Frontal cortex (tissue), 4 donors: ENCODE measurements at places on chromosomes 6 and 20. TPM values are rescaled to one million over a fixed set of nuclear protein-coding genes. Genes with fewer than 3 reads are reported as not detected.

The KCNB1 gene
- 5.7 TPM for total RNA-seq

DNA sequence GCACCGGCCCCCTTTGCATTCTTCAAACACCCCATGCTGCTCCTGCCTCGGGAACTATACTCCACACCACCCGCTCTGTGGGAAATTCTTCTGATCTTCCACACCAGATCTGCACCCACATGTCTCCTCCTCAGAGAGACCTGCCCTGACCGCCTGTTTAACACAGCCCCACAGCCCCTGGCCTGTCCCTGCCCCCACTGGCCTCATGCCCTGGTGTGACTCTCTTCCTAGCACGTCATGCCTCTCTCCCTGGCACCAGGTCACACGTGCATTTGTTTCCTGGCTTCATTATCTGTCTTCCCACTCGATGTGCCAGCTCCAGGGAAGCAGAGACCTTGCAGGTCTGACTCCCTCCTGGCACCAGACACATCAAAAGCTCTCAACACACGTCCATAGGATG lies 79.6 kb downstream of the ANKRD60 start:
- no peak for DNase-seq

DNA sequence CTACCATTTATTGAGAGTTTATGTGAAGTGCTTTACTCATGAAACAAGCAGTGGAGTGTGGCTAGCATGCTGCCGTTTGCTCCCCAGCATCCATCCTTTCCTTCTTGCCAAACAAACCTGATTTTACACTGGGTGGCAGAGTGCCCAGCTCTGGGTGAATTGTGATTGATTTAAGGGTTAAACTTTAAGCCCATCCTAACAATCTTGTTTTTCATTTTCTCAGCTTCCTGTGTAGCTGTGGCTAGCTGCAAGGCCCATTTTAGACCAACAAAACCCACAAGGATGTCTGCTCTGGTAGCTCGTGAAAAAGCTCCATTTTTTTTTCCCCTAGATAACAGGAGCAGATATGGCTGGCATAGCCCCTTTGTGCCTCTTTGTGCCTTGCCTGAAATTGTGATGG lies 77.7 kb upstream of the KCNG1 start:
- no peak for DNase-seq

DNA sequence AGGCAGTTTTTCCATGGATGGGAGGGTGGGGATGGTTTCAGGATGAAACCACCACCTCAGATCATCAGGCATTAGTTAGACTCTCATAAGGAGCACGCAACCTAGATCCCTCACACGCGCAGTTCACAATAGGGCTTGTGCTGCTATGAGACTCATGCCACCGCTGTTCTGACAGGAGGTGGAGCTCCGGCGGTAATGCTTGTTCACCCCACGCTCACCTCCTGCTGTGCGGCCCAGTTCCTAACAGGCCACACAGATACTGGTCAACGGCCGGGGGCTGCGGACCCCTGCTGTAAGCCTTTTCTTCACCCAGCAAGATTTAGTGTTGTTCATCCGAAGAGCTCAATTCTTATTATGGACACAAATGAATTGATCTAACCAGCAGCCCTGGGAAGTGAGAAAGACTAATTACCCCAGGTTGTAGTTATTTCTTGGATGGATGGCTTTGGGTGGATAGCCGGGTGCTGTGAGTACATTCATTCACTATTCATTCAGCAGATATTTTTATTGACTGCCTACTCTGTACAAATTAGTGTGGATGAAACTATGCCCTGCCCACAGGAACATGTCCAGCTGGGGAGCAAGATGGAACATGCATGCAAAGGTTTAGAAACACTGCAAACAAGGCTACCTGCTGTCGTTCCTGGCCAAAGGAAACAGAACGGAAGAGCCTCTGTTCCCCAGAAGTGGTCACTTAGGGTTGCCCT lies 57.2 kb downstream of the RIOK1 start:
- DNase-seq, result no peak

DNA sequence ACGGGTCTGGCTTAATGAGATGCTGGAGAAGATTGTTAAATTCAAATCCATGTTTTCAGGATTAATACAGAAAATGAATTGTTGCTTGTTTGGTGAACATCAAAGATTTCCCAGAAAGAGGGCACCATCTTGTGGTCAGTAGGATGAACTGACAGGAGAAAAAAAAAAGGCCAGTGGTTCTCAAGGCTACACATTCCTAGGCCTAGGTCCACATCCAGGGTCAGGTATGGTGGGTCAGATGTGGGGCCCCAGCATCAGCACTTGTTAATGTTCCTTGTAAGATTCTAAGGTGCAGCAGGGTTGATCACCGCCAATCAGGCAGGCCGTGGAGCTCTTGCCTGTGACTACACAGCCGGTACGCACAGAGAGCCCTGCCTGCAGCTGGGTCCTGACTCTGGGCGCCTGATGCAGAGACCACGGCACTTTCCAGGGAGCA lies 34.0 kb upstream of the FOXO3 start:
- DNase-seq, result no peak
